ENCODE measurements at places on chromosomes 12 and 14. TPM values are rescaled to one million over a fixed set of nuclear protein-coding genes. Genes with fewer than 3 reads are reported as not detected.

The AHNAK2 gene
- total RNA-seq, result 35.5 TPM

The POTEM gene
- not detected for total RNA-seq

The TMEM52B gene
- not detected for total RNA-seq

The ACOT4 gene
- 1.9 TPM for total RNA-seq

DNA sequence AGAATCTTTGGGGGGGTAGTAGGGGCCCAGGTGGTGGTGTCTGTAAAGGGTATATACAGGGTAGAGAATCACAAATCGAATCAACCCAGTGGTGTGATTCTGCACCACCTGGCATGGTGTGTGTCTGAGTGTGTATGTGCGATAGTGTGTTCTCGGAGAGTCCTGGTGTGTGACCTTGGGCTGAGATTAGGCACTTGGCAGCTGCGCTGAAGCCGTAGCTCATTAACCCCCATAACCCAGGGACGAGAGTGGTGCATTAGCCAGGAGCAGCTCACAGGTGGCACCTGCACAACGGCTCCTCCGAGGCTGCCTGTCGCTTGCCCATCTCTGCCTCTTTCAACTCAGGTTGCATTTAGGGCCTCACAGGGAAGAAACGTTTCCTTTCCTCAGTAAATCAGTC is 15.6 kb upstream of the TESC start:
- no peak for DNase-seq

DNA sequence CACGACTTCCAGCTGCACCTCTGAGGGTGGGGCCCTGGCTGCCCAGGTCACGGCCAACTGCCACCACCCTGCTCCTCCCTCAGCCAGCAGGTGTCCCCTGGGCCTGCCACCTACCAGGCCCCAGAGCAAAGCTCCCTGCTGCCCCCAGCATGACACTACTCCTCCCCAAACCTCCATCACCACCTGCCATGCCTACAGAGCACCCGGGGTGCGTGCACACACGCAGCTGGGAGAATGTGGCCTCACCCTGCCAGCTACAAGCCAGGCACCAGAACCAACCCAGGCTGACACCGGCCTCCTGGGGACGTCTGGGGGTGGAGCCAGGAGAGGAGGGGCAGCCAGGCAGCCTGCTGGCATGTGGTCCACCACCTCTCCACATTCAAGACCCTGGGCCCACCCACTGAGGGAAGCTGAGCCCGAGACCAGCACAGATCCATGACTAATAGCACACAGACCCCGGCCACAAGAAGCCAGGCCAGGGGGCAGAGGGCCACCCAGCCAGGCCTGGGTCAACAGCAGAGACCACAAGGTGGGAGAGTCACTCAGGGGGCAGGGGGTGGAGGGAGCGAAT is 3.4 kb downstream of the JAG2 start:
- no peak for DNase-seq

DNA sequence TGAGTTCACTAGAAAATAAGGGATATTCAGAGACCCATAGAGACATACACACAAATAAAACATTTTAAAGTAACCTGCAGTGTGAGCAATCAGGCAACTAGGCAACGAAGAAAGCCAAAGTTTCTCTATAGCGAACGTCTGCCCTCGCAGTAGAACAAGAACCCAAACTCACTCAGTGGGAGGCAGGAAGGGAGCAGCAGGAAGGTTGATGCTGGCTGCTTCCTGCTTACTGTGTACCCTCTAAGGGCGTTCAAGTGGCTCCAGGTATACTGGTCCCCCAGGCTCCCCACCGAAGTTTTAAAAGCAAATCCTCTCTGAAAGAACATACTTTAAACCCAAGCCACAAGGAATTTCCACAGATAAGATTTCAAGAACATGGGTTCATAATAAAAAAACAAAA is 249.3 kb downstream of the FOXN3 start:
- no peak for DNase-seq

GRCh38 chr14:91253795-91254323 is 9.4 kb upstream of the GPR68 start:
- no peak for DNase-seq

- DNase-seq, result no peak
Observed at GRCh38 chr14:36241183-36241582, 64.7 kb upstream of the PTCSC3 start.

DNA sequence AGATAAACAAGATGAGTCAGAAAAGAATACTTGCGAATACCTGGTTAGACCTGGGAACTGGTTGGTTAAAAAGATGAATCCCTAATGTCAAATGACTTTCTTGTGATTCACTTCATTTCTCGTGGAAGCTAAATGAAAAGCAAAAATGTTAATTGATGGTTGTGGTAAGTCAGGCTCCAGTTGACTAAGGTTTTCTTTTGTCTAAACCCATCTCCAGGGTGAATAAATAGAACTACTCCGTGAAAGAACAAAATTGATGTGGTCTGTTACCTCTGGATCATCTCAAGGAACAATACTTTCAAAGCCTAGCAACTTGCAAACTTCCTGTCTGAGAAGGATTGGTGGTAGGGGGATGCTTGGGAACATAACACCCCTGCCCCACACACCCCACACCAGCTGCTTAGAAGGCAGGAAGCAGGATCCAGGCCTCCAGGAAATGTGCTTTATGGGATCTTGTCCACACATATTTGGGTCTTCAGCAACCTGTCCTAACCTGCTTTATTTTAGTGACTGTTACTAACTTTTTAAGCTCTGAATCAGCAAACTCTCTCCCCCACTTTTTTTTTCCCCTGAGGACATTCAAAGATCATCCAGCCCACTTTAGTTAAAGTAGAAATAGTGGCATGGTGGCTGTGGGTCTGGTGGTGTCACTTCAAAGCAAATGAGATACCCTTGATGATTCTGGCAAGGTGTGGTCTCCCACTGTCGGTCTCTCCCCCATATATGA is 60.4 kb upstream of the PTHLH start:
- no peak for DNase-seq

DNA sequence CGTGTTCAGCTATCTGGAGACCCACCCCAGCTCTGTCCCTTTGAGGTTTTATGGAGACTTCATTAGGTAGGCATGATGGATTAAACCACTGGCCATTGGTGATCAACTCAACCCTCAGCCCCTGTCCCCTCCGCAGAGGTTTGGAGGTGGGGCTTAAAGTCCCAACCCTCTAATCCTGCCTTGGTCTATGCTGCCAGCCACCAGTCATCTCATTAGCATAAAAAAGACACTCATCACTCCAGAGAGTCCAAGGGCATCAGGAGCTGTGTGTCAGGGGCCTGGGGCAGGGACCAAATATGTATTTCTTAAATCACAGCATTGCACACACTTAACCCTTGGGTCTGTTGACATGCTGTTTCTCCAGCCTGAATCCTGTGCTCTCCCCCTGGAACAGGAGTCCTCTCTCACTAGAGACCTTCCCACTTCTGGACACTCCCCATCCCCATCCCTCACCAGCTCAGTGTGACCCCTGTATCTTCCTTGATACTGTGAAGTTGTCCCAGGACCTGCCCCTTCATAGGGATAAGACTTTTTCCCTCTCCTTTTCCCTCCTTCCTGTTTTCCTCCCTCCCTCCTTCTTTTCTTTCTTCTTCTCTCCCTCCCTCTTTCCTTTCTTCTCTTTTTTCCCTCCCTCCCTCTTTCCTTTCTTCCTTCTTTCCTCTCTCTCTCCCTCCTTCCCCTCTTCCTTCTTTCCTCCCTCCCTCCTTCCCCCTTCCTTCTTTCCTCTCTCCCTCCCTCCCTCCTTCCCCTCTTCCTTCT is 54.7 kb upstream of the CLMN start:
- DNase-seq, result no peak

DNA sequence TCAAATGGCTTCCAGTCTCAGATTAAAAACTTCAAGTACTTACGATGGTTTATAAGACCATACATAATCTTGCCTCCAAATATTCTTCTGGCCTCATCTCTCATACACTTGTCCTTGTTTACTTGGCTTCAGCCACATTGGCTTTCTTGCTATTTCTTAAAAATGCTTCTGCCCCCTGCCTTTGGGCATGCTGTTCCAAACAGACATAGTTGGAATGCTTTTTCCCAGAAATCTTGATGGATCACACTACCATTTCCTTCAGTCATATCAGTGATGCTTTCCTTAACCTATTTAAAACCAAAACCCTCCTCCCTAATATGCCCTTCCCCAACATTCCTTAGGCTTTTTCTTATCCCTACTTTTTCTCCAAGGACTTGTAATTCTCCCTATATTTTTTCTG is 74.4 kb upstream of the PAWR start:
- no peak for DNase-seq

- DNase-seq, result no peak
Observed at GRCh38 chr14:97113339-97113738, 316.2 kb downstream of the VRK1 start.

- no peak for DNase-seq
Observed at GRCh38 chr14:101151927-101152305, 248.4 kb upstream of the RTL1 start.

GRCh38 chr14:32319368-32320049 is 9.6 kb upstream of the AKAP6 start:
- DNase-seq, result no peak

DNA sequence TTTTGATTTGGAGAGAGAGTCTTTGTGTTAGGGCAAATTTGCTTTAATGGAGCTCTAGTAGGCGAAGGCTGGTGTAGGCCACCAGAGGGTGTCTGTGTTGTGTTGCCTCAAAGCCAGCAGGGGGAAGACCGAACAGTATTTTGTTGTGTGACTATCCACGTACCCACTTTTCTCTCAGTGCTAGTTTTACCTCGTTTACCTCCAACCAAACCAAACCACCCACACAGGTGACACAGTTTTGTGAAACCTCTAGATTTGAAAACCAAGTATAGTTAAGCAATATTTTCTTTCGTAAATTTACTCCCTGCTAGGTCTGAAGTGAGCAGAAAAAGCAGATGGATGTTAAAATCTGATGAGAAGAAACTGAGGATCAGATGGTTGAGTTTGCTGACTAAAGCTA is 36.3 kb upstream of the NPFF start:
- peak; percentile 78 for DNase-seq

GRCh38 chr12:116864371-116865160 is 16.7 kb downstream of the HRK start:
- DNase-seq, result peak; percentile 67
